H1 (cell line): ENCODE measurements at places on chromosomes 11 and 22. TPM values are rescaled to one million over a fixed set of nuclear protein-coding genes. Genes with fewer than 3 reads are reported as not detected.

DNA sequence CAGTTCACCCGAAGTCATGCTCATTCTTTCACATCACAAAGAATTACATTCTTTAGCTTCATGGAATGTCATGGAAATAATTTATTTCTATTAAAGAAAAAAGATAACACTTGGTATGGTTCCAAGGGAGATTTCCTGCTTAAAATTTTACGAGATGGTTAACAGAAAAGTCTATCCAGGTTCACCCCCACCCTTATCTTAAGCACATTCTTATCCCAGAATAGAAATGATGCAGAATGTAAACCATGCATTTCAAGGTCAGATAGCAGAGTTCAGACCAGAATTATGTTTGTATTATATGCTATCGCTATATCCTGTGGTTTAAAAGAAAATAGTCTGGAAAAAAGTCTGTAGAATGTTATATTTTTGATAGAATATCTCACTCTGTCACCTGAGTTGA, 58.7 kb downstream of the GAS2 start:
- no peak for DNase-seq

DNA sequence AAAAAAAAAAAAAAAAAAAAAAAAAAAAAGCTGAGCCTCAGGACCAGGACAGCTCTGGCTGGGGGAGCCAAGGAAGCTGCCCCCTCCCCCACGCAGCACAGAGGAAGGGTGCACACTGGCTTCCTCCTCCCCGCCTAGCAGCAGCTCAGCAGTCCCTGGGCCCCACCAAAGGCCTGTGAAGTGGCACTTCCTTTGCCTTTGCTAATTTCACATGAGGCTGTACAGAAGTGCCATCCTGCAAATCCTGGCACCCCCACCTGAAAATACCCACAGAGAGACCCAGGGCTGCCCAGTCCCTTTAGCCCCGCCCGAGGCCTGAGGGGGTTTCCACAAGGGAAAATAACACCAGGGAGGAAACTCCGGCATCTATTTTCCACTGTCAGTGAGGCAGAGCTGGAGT, 3.9 kb downstream of the RHOG start:
- no peak for DNase-seq

DNA sequence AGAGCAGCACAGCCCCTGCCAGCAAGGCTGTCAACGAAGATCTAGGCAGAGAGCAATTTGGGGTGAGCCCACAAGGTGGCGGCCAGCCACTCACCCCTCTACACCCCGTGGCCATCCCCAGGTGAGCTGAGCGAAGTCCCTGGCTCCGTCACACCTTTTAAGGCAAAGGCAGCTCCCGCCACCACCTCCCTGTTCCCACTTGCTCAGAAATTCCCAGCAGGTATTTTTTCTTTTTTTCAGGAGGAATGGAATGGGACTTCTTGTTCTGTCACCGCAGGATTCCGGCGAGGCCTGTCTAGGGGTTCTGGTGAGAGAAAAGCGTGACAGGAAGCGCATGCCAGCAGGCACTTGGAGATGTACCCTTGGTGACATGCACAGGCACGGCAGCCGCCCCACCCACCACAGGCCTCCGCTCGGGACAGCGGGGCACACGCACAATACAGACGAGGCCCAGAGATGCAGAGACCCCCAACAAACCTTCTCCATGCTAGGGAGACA, 10.0 kb downstream of the RPL3 start:
- DNase-seq, result no peak

GRCh38 chr11:28526406-28526751, 418.2 kb downstream of the METTL15 start:
- DNase-seq, result no peak

DNA sequence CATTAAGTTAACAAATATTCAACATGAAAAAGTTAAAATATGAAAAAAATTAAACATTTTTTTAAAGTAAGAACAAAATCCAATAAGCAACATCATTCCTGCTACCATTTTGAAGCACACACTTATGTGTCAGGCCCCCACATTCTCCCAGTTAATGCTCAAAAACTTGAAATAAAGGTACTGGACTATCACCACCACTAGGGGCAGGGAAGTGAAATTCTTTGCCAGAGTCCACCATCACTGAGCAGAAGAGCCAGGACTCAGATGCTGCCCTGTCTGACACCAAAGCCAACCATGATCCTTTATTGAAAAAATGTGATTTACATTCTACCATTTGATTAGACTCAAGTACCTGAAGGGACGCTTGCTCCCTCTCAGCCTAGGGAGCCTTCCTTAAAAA, 39.1 kb downstream of the PITPNB start:
- DNase-seq, result no peak

- DNase-seq, result no peak
Observed at GRCh38 chr11:42674436-42674835, 637.4 kb upstream of the API5 start.

DNA sequence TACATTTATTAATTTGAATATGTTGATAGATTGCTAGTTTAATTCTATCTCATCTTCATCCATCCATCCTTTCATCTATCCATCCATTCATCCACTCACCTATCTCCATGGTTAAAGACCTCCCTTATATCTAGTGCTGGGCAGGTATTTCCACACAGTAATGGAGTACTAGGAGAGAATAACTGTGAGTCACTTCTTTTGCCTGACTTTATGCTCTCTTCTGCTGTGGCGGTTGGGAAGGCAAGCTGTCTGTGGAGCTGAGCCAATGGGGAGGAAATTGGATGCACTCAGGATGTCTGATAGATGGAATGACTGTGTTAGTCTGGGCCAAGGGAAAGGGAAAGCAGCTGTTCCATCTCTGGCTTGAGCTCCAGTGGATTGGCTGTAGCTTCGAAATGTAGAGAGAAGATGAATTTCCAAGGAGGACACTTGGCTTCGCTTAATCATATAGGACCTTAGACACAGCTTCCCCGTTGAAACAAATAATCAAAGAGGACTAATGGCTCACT, 60.3 kb downstream of the NELL1 start:
- DNase-seq, result no peak

- no peak for DNase-seq
Observed at GRCh38 chr11:2591805-2592204, 108.0 kb downstream of the KCNQ1OT1 start.

- no peak for DNase-seq
Observed at GRCh38 chr11:102014756-102015155, 32.5 kb upstream of the CFAP300 start.

DNA sequence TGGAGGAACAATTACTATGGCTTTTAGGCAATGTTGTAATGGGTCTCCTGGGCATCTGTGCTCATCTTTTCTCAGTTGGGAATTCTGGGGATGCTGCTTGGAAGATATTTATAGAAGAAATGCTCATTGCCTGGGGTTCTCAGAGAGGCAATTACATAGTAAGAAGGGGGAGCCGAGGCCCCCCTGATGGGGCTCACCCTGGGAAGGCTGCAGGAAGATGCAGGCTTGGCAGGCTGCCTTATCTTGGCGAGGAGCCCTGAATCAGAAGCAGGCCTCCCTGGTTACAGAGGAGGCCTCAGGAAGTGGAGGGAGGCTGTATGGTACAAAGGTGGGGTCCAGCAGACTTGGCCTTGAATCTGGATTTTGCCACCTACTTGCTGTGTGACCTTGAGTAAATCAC, 60.6 kb upstream of the CRYBB3 start:
- DNase-seq, result no peak

GRCh38 chr11:74574563-74574962, 17.8 kb upstream of the POLD3 start:
- no peak for DNase-seq

GRCh38 chr11:64867748-64868462, 10.5 kb downstream of the EHD1 start:
- no peak for DNase-seq

DNA sequence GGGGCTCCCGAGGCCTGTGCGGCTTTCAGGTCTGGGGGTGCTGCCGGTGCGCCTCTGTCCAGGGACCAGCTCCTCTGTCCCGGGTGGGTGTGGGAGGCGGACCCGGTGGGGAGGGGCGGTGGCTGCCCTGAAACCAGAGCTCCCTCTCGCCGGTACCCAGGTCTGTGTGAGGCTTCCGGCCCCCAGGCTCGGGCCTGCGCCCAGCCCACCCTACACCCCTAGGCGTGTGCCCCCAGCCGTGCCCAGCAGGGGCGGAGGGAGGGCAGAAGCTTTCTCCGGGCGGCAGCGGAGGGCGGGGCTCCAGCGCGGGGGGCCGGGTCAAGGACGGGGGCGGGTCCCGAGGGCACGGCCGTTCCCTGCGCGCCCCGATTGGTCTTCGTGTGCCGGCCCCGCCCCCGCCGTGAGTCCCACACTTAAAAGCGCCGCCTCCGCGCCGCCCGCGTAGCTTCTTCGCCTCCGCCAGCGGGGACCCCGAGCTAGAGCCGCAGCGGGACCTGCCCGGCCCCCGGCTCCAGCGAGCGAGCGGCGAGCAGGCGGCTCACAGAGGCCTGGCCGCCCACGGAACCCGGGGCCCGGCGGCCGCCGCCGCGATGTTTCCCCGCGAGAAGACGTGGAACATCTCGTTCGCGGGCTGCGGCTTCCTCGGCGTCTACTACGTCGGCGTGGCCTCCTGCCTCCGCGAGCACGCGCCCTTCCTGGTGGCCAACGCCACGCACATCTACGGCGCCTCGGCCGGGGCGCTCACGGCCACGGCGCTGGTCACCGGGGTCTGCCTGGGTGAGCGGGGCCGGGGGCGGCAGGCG, 616 bp downstream of the PNPLA2 start:
- DNase-seq, result no peak

- DNase-seq, result no peak
Observed at GRCh38 chr11:20840341-20840740, 171.0 kb downstream of the NELL1 start.

- DNase-seq, result no peak
Observed at GRCh38 chr11:12604557-12605153, 69.6 kb upstream of the TEAD1 start.

DNA sequence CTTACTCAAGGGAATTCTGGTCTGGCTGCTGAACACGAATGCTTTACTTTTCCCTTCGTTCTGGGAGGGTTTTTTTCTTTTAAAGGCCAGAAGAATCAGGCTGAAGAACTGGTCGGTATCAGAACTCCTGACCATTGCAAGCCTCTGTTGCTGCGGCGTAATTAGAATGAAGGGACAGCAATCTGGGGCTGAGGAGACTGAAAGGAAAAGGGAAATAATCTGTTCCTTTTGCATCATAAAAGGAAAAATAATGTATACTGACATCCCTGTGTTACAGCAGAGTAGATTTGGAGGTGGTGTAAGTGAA, 670 bp downstream of the SC5D start:
- DNase-seq, result no peak

GRCh38 chr11:43418197-43418596, 59.5 kb downstream of the TTC17 start:
- no peak for DNase-seq

DNA sequence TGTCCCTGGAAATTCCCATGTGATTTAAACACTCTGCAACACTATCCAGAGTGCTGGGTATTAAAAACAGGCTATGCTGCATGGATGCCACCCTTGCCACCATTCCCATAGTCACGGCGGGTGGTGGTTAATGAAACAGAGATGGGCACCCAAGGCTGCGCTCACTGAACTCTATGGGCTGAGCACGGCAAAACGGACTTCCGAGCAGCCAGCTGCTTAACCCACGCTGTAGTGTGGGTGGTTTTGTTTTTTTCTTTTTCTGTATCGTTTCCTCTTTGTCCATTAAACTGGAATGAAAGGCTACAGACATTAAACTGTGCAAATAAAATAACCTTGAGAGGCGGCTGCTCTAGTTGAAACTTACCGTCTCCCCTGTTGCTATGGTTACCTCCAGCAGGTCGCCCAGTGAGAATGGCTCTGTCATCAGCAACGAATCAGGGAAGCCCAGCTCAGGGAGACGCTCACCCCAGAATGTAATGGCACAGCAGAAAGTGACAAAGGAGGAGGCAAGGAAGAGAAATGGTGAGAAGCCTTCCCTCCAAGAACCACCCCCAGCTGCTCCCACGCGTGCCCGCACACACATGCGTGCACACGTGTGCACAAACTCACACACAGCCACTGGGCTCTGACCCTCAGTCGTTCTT, 102.1 kb downstream of the C11orf91 start:
- DNase-seq, result no peak

The CD6 gene
- total RNA-seq, result 0.19 TPM in 1 of 2 replicates, not detected in the other

The SYCE3 gene
- total RNA-seq, result not detected in 2 replicates

The OR5P2 gene
- not detected in 2 replicates for total RNA-seq

The C11orf21 gene
- not detected in 2 replicates for total RNA-seq
